ENCODE measurements at places on chromosomes 4 and X. TPM values are rescaled to one million over a fixed set of nuclear protein-coding genes. Genes with fewer than 3 reads are reported as not detected.

C4orf17 gene
- 0.07 TPM for polyA plus RNA-seq

UGT2A1 gene
- polyA plus RNA-seq: 0.15 TPM

GAB3 gene
- 6.4 TPM for polyA plus RNA-seq

FAM149A gene
- 7.3 TPM for polyA plus RNA-seq

ARHGAP6 gene
- polyA plus RNA-seq: 10.1 TPM

STPG2 gene
- not detected for polyA plus RNA-seq

GNRHR gene
- 0.30 TPM for polyA plus RNA-seq

ART3 gene
- polyA plus RNA-seq: 27.1 TPM

SCD5 gene
- 8.7 TPM for polyA plus RNA-seq

ARHGEF6 gene
- 35.4 TPM for polyA plus RNA-seq

CXorf49 gene
- polyA plus RNA-seq: not detected

TRIM75 gene
- not detected for polyA plus RNA-seq

CCNA2 gene
- 32.6 TPM for polyA plus RNA-seq

SOX3 gene
- polyA plus RNA-seq: 0.15 TPM

- peak; percentile 80 for DNase-seq
Measured at GRCh38 chr4:1351854-1352566, 5.0 kb downstream of the UVSSA start.

GRCh38 chr4:53424280-53424679, 46.8 kb downstream of the FIP1L1 start:
- DNase-seq: no peak

- no peak for DNase-seq
Measured at GRCh38 chr4:25050370-25051078, 19.8 kb upstream of the LGI2 start.

DNA sequence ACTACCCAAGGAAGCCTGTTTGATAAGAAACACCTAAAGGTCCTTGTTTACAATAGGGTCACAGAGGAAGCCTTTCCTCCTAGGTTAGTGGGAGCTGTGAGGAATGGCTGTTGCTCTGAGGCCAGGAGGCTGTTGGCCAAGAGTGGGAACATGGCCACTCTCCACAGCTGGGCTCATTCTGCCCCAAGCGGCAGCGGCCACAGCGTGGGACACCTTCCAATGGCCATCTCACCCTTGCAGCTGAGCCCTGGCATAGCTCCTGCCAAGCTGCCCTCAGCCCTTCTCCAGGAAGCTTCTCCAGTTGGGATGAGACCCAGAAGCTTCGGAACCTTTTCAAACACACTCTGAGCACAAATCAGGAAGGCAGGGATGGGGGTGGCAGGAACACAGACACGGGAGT, 111.8 kb upstream of the MAP3K15 start:
- no peak for DNase-seq

DNA sequence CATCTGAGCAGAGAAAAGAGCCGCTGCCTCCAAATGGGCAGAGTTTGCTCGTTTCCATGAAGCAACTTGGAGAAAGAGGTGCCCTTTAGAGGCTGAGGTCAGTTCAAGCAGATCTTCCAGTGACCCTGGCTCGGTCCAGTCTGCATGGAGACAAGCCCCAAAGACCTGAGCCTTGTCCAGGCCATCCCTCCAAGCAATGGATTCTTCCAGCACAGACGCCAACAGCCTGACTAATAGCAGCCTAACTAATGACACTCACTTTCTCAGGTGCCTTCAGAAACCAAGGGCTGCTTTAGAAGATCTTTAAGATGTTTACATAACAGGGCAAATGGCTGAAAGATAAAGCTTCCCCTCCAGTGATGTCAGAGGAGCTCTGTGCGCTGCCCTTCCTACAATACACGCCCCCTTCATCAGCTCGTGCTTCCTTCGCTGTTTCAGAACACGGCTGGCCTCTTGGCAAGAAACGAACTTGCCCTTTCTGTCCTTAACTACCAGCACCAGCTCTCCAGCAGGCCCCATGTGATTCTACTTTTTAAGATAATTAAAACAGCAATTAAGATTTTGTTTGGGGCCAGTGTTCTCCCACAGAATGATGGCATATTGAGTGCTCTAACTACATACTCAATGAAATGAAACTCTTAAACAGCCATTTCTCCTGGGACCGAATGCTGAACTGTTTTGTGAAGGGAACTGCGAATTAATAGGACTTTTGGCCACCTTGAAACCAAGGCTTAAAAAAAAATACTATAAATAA, 119.0 kb downstream of the GPR143 start:
- DNase-seq: no peak

- no peak for DNase-seq
Measured at GRCh38 chrX:51862920-51863319, 30.5 kb upstream of the MAGED1 start.

DNA sequence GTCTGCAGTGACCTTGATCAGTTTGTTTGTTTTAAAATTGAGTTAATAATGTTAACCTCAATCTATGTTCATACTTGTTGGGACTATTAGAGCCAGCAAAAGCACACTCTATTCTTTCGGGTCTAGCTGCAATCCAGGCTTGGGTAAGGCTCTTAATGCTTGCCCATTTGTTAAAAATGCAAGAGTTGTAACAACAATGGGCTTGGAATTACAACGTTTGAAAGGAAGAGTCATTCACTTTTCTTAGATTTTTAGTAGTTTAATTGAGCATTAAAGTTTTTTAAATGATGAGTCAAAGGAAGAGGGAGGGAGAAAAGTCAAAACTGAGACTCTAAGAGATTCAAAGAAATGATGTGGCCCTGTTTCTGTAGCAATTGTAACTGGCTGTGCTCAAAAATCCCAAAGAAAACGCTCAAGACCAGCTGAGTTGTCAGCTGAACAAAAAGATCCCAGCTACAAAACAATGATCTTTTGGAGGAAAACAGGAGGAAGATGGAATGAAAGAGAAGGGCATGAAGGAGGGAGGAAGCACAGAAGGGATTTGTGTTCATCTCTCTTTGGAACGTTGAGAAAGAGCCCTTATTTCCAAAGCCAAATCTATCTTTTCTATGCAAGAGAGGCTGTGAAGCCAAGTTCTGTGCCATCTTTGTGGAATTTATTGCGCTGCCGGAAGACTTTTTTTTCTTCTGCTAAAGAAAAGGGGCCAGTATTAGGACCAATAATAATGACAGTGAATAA, 5.5 kb downstream of the SCD5 start:
- DNase-seq: no peak

DNA sequence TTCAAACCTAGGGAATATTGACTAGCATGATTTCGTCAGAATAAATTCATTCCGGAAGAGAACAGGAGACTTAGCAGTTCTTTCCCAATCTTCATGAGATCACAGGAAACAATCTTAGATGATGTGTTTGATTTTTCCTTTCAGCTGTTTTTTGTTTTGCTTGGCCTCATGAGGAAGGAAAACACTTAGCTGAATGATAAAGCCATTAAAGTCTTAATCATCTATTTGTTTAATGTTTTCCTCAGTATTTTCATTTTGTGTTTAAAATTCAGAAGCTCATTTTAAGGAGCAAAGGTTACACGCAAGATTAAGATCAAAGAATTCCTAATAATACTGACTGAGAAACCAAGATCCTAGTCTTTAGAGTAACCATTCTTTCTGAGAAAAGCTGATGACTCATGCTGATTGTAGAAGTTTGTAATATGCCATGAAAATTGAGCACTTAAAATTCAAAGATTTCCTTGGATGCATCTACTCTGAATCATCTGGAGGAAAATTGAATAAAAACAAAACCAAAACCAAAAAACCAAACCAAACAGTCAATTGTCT, 15.4 kb upstream of the TBC1D19 start:
- no peak for DNase-seq

- no peak for DNase-seq
Measured at GRCh38 chr4:25174674-25175073, 14.4 kb upstream of the SEPSECS start.

DNA sequence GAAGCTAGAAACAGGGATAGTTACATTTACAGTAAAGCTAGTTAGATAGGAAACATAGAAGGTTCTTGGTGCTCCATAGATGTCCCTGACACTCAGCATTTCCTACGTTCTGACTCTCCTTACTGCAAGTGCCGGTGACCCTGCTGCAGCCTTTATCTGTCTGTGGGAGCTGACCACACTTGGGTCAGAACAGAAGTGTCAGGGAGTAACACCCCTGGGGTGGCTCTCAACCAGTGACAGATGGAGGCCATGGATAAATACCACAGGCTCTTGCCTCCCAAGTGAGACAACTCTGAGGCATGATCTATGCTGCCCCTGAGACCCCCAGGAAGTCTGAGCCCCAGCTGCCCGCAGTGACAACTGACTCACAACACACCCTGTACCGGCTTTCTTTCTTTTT, 69.8 kb downstream of the ANXA3 start:
- no peak for DNase-seq

DNA sequence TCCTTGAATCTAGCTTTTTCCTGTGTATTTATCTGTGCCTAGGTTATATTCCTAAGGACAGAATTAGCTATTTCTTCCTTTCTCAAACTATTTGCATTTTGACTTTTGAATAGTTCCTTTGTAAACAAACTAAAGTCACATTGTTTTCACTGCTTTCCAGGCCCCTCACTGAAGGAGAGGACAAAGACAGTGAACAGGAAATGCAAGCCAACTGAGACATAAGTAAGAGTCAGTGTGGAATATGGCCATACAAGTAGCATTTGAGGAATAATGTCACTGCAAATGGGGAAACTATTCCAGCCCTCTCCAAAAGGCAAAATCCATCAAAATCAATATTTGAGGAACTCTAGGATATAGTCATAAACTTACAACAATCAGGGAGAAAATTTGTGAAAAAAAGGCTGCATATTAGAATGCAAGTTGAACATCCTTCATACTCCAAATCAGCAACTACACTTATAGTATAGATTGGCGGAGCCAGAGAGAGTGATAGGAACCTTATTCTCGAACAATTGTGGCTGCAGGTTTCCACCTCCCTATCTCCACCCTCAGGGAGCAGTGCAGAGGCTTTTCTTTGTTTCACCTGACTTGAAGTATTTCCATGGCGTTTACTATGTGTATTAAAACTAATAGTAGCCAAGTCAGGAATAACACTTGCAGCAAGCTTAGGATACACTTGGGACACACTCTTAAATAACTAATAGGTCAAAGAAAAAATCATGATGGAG, 1110.4 kb upstream of the ADGRL3 start:
- DNase-seq: no peak

DNA sequence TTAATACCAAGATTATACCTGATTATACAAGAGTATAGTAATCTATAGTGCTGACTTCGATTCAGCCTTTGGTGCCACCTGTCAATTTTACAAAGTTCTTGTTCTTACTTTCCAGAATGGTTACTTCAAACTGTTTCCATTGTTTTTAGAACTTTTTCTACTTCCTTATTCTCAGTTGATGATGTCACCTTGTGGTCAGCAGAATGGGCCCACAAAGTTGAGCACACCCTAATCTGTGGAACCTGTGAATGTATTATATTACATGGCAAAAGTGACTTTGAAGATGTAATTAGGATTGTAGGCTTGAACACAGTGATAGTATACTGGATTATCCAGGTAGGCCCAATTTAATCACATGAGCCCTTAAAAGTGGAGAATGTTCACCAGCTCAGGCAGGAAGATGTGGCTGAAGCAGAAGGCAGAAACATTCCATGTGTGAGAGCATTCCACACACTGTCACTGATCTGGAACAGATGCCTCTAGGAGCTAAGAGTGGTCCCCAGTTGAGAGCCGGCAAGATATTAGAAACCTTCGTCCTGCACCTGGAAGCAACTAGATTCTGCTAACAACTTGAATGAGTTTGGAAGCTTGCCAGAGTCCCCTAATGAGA, 6.3 kb upstream of the SGMS2 start:
- no peak for DNase-seq

GRCh38 chrX:104325213-104325585, 70.5 kb upstream of the ESX1 start:
- DNase-seq: no peak

- DNase-seq: no peak
Measured at GRCh38 chr4:41559940-41560516, 22.1 kb downstream of the LIMCH1 start.

- no peak for DNase-seq
Measured at GRCh38 chr4:23572382-23572781, 317.5 kb downstream of the PPARGC1A start.

GRCh38 chr4:76931087-76931486, 18.5 kb upstream of the SEPTIN11 start:
- no peak for DNase-seq

DNA sequence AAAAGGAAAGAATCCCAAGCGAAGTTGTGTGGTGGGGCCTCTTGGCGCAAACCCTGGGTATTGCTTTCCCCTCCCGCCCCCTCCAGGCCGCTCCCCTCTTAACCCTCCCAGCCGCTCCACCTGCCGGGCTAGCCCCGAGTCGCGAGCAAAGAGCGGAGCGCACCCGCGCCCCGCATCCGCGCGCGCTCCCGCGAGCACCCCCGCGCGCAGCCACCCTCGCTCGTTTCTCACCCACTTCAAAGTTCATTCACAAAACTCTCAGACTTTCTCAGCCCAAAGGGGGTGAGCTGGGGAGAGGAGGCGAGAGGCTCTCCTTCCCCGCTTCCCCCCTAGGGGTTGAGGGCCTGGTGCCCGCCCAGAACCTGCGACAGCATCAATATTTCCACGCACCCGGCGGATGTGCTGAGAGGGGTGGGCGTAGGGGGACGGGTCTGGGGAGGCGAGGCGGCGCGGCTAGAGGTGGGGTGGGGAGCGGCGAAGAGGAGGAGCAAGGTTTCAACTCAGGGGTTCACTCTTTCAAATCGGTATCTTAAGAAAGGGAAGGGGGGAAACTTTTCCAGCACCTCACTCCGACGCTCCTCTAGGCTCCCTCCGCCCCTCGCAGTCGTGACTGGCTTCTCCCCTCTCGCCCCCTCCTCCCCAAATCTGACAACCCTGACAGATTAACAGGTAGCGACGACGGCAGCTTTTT, 1.8 kb downstream of the MAML3 start:
- DNase-seq: no peak

- DNase-seq: no peak
Measured at GRCh38 chr4:41257257-41257901, 651 bp downstream of the UCHL1 start.

GRCh38 chr4:174545268-174545667, 23.0 kb upstream of the HPGD start:
- no peak for DNase-seq

DNA sequence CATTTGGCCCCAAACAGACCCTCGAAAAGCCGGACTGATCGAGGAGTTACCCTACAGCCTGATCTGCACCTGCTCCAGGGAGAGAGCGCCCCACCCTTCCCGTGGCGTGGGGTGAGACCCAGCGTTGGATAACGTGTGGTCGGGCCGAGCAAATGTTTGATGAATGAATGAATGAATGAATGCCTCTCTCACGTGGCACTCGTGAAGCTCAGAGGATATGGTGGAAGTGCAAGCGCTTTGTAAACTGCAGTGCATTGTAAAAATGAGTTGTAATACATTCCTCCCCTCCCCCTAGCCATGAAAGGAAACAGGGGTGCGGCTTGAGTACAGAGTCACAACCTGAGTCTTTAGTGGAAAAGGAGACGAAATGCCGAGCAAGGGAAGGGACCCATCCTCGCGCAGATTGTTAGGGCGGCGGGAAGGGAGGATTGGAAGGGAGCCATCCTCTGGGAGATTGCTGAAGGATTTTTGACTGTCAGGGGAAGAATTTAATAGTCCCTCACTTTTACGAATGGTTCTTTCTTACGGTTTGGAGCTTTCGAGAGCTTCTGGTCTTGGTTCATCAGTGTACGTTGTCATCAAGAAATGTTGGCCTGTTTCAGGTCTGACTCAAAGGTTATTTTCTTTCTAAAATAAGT, 772 bp upstream of the FBXW7 start:
- peak; percentile 35 for DNase-seq

- DNase-seq: peak; percentile 25
Measured at GRCh38 chr4:88291003-88291402, 6.6 kb upstream of the PPM1K start.

- DNase-seq: no peak
Measured at GRCh38 chrX:150205011-150205410, 158.1 kb upstream of the MAMLD1 start.

All from muscle of arm (tissue), 14 donors.